ENCODE measurements at places on chromosomes 13 and 19.

GRCh38 chr13:107585469-107586180, 629.7 kb downstream of the LIG4 start:
- no peak for DNase-seq

- DNase-seq: no peak
These were observed 140.5 kb downstream of the SLC7A1 start for GRCh38 chr13:29454931-29455481.

DNA sequence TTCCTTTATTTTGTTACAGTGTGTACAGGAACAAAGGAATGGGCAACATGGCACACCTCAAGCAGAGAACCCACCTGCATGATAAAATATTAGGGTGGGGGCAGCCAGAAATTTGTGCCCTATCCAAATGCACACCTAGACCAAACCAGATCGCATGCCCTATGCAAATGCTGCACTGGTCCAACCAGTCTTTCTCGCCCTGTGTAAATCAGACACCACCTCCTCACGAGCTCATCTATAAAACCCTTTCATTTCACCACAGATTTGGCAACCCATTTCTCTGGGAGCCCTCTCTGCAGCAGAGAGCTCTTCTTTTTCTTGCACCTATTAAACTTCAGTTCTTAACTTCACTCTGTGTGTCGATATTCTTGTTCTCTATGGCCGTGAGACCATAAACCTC, 1559.2 kb downstream of the SLITRK1 start:
- no peak for DNase-seq

DNA sequence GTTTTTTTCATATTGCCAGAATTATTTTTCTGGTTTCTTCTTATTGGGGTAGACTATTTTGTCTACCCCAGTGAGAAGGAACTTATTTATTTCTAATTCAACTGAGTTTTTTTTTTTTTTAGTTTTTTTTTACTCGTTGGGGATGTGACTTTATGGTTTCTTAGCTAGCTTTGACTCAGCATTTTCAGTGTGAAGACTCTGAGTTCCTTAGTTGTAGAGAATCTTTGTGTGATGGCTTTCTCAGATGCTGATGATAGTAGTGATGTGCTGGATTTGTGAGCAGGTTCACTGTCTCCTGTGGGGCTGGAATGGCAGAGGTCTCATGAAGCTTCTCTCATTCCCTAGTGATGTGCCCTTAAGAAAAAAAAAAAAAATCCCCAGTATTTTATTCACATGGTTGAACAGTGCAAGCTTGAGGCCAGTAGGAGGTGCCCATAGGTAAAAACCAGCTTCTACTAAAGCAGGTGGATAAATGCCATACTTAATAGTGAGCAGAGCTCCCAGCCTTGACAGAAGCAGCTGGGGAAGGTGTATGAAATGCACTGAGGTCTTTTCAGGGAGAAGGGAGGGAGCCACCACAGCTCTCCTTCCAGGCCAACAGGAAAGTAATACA, 106.2 kb upstream of the KLF5 start:
- no peak for DNase-seq

DNA sequence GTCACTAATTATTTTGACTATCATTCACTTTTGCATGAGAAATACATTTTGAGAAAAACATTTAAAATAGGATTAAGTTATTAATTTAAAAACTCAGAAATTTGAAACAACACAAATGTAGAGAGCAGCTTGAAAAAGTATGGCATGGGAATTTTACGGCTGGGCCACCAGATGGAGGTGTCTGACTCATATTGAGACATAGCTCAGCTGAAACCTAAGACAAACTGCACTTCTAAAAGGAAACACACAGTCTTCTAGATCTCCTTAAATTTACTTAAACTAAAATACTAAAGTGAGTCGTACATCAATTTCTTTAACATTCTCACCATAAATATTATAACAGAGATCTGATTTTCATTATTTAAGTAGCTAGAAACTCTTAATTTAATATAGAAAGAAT, 41.9 kb upstream of the POSTN start:
- no peak for DNase-seq

DNA sequence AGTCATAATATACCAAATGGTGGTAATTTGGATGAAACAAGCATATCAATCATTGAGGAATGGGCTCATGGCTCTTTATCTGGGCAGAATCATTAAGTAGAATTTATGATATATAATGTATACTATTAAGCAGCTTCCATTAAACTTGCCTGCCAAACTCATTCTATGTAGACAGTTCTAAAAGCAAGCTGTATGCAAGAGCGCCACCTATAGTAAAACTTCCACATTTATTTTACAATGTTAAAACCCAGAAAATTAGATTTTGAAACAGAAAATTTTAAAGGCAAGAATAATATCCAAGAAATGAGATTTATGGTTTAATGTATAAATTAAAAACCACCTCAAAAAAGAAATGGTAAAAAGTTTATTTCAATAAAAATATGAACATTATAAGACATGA, 161.5 kb downstream of the MZT1 start:
- no peak for DNase-seq

DNA sequence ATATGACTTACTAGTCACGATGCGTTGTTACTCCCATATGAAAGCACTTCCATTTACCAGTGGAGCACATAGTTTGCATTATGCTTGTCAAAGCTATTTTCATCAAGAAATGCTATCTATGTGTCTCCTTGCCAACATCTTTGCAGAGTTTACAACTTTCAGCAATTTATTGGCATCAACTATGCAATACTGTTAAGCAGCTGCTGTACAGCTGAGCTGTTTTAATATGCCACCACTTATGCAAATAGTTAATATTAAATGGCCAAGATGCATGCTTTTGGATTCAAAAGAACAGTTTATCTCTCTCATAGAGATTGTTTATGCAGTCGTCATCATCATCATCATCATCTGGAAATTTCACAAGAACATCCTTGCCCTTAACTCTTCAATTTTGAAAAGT, 67.9 kb upstream of the KLF5 start:
- no peak for DNase-seq

- DNase-seq: no peak
These were observed 1.0 kb downstream of the HIF3A start for GRCh38 chr19:46297700-46298478.

Measured in stimulated activated CD4-positive, alpha-beta T cell treated with anti-CD3 and anti-CD28 coated beads, Interleukin-15, amount 100 ng/mL, for 1 hour (primary cell).